ENCODE measurements at places on chromosomes 6 and 20. TPM values are rescaled to one million over a fixed set of nuclear protein-coding genes. Genes with fewer than 3 reads are reported as not detected.
A peak's percentile ranks its signal among the peaks of the same experiment; 100 is the strongest.

DNA sequence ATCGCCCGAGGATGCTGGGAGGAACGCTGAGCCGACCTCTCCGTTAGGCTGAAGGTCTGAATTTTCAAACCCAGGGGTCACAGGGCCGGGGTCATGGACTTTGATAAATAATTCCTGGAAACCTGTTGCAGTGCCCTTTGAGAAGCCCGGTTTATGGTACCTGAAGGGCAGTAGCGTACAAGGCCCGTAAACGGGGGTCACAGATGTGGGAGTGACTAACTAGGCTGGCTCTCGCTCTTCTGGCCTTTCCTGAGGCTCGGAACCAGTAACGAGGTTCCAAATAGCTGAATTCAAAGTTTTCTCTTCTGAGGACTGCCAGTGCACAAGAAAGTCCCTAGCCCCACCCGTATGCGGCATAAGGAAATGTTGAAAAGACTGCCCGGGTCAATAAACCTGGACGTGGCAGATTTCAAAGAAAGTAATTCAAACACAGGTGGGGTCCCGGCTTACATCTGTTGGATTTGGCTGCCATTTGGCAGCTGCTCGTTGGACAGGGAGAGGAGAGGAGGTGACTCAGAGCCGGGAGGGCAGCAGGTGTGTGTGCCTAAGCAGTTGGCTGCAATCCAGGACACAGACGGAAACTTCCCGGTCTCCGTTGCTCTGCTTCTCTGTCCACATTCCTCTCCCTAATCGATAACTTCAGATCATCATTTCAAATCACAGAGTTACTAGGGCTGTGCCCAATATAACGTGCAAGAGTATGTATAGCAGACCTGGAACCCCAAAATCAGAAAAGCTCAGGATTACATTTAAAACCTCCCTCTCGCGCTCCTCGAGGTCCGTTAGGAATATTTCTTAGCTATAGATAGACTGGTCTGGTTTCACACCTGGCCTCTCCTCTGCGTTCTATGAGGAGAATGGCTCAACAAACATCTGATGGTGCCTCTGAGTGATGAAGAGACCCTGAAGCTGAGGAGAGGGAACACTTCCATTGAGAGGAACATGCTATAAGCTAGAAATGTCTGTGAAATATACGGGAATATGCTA, 765 bp upstream of the GMDS start:
- peak; percentile 84 for DNase-seq
- H3K36me3 ChIP-seq, result peaks cover 3% of the 10 kb centered on the region
- H3K4me1 ChIP-seq, result peaks cover 8% of the 10 kb centered on the region
- H3K27ac ChIP-seq, result peak overlapping the region; percentile 90
- H3K27me3 ChIP-seq, result no peaks in the 10 kb centered on the region

Gene OR2H2
- polyA plus RNA-seq, result not detected

DNA sequence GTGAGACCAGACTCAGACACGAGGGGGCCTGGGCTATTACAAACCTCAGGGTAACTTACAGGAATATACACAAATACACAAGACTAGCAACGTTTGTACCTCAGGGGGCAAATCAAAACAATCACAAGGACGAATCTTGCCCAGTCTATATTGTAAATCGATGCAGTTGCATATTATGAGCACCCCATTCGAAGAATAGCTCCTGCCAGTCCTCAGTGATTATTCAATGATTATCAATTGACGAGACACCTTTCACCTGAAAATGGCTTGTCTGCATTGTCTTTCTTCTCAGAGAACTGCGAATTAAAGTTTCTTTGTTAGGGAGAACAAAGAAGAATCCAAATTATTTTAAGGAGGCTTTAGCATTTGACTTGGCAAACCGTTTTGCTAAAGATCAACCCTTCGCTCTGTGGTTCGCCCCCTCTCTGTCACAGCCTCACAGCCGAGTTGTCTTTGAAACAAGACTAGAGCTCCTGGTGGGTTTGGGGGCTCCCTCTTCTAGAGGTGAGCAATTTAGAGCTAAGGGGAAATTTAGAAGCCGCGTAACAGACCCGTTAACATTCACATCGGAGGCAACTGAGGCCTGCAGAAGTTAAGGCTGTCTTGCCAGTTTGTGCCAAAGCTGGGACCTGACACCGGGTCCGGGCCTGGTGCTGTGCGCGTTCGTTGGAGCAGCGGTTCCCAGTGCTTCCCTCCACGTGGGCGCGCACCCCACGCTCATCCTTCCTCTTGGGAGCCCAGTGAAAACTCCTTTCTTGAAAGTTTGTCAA, 24.9 kb upstream of the MAP3K7 start:
- H3K27me3 ChIP-seq, result peaks cover 12% of the 10 kb centered on the region
- no peak for DNase-seq
- H3K27ac ChIP-seq, result no peak overlapping the region
- H3K4me3 ChIP-seq, result peak overlapping the region; percentile 66
- H3K36me3 ChIP-seq, result no peaks in the 10 kb centered on the region

DNA sequence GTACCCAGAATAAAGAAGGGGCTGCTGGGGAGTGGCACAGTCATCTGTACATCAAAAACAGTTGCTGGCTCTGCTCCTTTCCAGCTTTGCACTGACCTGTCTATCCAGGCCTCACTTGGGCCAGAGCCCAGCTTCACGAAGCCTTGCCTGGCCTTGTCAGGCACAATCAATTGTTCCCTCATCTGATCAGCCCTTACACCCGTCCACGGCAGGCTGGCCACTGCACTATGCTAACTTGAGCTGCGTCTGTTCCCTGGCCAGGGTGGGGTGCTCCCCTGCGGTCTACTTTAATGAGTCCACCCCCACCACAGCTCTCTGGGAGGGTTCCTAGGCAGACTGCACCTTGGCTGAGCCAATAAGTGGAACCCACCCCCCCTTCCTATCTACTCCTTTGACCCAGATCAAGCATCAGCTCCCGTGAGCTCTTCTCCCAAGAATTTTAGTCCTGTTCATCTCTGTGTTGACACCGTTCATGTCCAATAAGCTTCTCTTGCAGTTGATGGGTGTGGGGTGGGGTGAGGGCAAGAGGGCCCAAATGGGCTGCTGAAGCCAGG, 74.3 kb upstream of the MLN start:
- H3K36me3 ChIP-seq, result no peaks in the 10 kb centered on the region
- H3K4me3 ChIP-seq, result no peak overlapping the region
- no peaks in the 10 kb centered on the region for H3K4me1 ChIP-seq
- H3K27me3 ChIP-seq, result no peaks in the 10 kb centered on the region
- H3K27ac ChIP-seq, result no peak overlapping the region

GRCh38 chr6:158353883-158354877, 41.9 kb downstream of the TULP4 start:
- no peaks in the 10 kb centered on the region for H3K27me3 ChIP-seq
- peaks cover 25% of the 10 kb centered on the region for H3K4me1 ChIP-seq
- DNase-seq, result no peak
- no peak overlapping the region for H3K4me3 ChIP-seq

GRCh38 chr20:54115172-54115854, 44.9 kb upstream of the BCAS1 start:
- no peaks in the 10 kb centered on the region for H3K4me1 ChIP-seq
- H3K27me3 ChIP-seq, result no peaks in the 10 kb centered on the region
- no peak overlapping the region for H3K4me3 ChIP-seq
- no peak for DNase-seq
